Activated CD4-positive, alpha-beta T cell treated with anti-CD3 and anti-CD28 coated beads for 4 hours (primary cell): ENCODE measurements at places on chromosomes 7 and 10.

DNA sequence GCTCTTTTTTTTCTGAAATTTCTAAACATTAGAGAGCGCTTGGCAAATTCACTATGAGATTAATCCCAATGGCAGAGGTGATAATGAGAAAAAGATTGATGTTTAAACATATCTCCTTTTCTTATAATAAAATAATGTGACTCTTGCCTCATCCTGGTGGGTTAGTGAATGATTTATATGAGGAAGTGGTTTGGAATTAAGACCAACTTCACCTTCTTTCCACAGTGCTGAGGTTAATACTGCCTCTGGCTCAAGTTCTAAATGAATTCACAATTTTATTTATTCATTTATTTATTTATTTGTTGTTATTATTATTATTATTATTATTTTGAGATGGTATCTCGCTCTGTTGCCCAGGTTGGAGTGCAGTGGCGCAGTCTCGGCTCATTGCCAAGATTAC is 40.5 kb upstream of the ADO start:
- no peak for DNase-seq

DNA sequence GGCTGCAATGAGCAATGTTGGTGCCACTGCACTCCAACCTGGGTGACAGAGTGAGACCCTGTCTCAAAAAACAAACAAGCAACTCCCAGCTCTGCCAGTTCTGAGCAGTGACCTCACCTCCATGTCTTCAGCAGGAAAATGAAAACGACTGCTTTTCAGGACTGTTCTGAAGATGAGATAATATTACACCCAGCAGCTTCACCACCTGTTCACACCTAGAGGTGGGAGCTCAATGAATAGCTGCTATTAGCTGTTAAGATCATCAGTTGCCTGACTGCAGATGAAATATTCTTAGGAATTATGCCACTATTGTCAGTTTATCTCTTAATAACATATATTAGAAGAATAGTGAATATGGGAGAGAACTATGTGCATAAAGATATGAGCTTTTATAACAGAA is 48.4 kb upstream of the CYTH3 start:
- no peak for DNase-seq

GRCh38 chr7:68423356-68423755 is 1174.9 kb upstream of the AUTS2 start:
- DNase-seq: no peak

- no peak for DNase-seq
Observed at GRCh38 chr7:43540471-43540870, 42.4 kb upstream of the STK17A start.

GRCh38 chr7:134044682-134045081 is 82.5 kb upstream of the LRGUK start:
- no peak for DNase-seq

- no peak for DNase-seq
Observed at GRCh38 chr7:157773361-157773760, 436.6 kb downstream of the DNAJB6 start.

- no peak for DNase-seq
Observed at GRCh38 chr7:149415391-149416071, 45.3 kb downstream of the ZNF777 start.

GRCh38 chr7:131173145-131173890 is 154.4 kb upstream of the MKLN1 start:
- DNase-seq: no peak

- DNase-seq: no peak
Observed at GRCh38 chr10:81873231-81873931, 1.6 kb upstream of the NRG3 start.

- no peak for DNase-seq
Observed at GRCh38 chr10:71998840-71999194, 34.6 kb downstream of the CHST3 start.

GRCh38 chr10:11115337-11115736 is 97.7 kb downstream of the CELF2 start:
- no peak for DNase-seq

GRCh38 chr7:33062023-33062781 is at the start of gene NT5C3A:
NT5C3A (minus strand) TSS chr7:33062776; CDS start chr7:33062705, 71 bp downstream.
- peak; percentile 38 for DNase-seq

GRCh38 chr10:35316218-35316967 is 19.9 kb upstream of the CCNY start:
- DNase-seq: no peak

DNA sequence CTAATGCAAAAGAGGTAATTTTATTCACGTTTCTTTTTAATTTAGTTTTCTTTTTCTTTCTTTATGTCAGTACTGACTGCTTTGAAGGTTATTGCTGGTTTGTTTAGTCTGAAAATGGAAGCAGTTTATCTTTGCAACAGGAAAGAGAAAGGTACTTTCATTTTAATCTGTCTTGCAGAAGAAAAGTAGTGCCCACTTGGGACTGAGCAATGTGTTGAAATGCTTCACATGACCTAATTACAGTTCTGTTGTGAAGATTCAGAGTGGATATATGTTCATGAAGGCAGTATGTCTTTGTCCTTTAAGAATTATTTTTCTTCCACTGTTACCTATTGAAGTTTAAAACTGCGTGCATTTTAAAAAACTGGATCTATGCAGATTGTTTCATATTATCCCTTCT is 80.1 kb downstream of the ANKIB1 start:
- no peak for DNase-seq

- no peak for DNase-seq
Observed at GRCh38 chr7:143487566-143487965, 9.9 kb downstream of the TAS2R41 start.

GRCh38 chr10:78535716-78536218 is 502.1 kb downstream of the RPS24 start:
- no peak for DNase-seq

DNA sequence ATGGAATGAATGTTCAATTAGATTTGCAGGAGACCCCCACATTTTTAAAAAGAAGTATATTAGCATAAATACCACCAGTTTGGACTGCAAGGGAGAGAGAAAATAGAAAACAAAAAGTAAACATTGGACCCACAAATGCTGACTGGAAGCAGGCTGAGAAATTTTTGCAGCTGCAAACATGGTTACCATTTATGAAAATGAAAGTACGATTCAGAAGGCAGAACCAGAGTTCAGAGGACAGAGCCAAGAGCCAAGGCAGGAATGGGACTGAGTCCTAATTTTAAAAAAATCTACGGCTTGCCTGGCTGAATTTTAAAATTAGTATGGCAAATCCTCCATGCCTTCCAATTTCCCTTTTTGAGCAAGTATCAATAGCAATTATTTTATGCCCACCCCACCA is 74.6 kb upstream of the NPS start:
- DNase-seq: no peak

DNA sequence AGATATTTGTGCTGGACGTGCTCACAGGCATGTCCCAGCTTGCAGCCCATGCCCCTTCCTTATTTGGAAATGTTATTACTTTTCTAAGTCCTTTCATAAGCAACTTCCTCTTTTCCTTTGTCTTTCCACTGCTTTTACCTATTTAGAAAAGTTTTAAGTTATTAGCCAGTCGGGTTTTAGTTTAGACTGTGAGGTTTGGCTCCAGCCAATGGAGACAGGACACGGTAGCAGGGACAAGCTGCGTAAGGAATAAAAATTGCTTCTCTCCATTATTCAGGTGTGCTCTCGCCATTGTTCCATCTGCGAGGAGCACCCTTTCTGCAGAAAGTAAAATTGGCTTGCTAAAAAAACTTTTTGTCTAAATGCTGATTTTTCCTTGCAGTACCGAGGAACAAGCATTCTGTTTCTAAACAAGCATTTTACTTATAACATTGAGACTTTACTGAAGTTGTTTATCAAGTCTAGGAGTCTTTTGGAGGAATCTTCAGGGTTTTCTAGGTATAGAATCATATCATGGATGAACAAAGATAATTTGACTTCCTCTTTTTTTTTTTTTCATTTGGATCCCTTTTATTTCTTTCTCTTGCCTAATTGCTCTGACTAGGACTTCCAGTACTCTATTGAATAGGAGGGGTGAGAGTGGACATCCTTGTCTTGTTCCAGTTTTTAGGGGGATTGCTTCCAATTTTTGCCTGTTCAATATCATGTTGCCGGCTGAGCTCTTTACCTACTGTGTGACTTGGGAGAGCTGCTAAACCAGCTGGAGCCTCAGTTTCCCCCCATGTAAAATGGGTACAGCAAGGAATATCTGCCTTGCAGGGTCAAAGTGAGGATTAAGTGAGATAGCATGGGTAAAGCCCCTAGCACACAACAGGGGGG is 63.8 kb downstream of the ALOX5 start:
- DNase-seq: no peak

- no peak for DNase-seq
Observed at GRCh38 chr10:28530751-28531150, 2.2 kb upstream of the WAC start.

- DNase-seq: no peak
Observed at GRCh38 chr7:877312-878232, 1.2 kb downstream of the GET4 start.

- DNase-seq: no peak
Observed at GRCh38 chr10:106185951-106186350, 978.6 kb downstream of the SORCS1 start.

- no peak for DNase-seq
Observed at GRCh38 chr7:120215654-120216053, 57.3 kb upstream of the KCND2 start.

- DNase-seq: no peak
Observed at GRCh38 chr7:23383225-23383624, 84.1 kb downstream of the MALSU1 start.

GRCh38 chr7:157560710-157561522 is 224.1 kb downstream of the DNAJB6 start:
- DNase-seq: no peak

GRCh38 chr7:151175047-151175792 is 7.7 kb upstream of the GBX1 start:
- DNase-seq: no peak

GRCh38 chr7:24800667-24801066 is 43.4 kb upstream of the GSDME start:
- DNase-seq: no peak

DNA sequence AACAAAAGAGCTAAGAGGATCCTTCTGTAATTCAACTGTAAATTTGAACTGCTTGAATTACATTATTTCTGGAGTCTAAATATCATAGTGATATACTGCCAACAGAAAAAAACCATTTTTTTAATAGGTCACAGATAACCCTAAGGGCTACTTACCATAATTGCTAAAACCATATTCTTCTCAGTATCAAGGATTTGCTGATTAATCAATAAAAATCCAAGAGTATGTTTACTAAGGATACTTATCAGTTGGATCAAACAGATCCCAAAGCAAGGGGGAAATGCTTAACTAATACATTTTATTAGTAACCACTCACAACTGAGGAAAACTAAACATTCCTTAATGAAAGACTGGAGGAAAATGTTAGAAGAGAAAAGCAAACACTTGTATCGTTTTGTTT is 166.0 kb downstream of the PIP4K2A start:
- no peak for DNase-seq

GRCh38 chr10:126203746-126204145 is 184.5 kb downstream of the ADAM12 start:
- DNase-seq: no peak

- no peak for DNase-seq
Observed at GRCh38 chr10:75430000-75430763, 1.2 kb upstream of the LRMDA start.

DNA sequence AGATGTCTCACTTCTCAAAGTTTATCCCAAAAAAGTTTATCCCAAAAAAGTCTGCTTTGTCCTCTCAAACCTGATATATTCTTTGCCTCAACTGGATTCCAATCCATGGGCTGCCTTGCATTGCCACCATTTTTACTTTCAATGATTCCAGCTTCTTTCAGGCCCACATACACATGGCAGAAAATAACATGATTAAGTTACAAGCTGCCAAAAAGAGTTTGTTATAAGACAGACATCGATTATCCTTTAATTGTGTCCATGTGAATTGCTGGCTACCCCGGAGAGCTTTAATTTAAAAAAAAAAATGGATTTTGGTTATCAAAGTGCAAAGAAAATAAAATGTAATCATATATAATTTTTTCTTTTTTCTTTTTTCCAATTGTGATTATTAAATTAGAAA is 819.6 kb upstream of the SORCS1 start:
- no peak for DNase-seq

GRCh38 chr10:71547876-71548846 is 151.4 kb downstream of the CDH23 start:
- DNase-seq: no peak

DNA sequence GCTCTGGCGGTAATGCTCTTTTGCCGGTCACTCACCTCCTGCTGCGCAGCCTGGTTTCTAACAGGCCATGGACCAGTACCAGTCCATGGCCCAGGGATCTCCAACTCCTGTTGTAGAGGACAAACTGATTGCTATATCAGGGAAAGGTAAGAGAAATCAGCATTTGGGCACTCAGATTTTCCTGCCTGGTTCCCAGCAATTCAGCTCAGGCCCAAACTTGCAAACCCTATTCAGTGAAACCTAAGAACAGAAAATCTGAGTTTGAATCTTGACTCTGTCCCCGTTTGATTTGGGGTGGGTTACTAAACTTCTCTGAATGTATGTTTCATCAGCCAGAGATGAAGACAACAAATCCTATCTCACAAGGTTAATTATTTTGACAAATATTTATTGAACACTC is 77.4 kb downstream of the GFRA1 start:
- no peak for DNase-seq

- DNase-seq: peak; percentile 46
Observed at GRCh38 chr10:70478191-70479164, at the start of gene PALD1. PALD1 (plus strand) TSS chr10:70478767; CDS start chr10:70525952, 47,185 bp downstream.
